ENCODE measurements at places on chromosomes 5 and 9.

DNA sequence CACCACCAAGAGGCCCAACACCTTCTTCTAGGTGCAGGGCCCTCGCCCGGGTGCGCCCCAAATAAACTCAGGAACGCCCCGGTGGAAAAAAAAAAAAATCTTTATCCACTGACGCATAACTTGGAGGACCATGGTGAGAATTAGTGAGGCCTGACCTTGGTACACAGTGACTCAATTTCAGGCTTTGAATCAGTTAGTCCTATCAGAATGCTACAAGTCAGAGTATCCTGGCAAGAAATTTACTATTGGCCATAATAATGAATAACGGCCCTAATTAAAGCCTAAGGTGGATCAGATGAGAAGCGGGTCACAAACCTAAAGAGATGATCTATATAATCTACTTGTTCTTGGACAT lies 914.2 kb upstream of the DMAC1 start:
- DNase-seq = no peak

DNA sequence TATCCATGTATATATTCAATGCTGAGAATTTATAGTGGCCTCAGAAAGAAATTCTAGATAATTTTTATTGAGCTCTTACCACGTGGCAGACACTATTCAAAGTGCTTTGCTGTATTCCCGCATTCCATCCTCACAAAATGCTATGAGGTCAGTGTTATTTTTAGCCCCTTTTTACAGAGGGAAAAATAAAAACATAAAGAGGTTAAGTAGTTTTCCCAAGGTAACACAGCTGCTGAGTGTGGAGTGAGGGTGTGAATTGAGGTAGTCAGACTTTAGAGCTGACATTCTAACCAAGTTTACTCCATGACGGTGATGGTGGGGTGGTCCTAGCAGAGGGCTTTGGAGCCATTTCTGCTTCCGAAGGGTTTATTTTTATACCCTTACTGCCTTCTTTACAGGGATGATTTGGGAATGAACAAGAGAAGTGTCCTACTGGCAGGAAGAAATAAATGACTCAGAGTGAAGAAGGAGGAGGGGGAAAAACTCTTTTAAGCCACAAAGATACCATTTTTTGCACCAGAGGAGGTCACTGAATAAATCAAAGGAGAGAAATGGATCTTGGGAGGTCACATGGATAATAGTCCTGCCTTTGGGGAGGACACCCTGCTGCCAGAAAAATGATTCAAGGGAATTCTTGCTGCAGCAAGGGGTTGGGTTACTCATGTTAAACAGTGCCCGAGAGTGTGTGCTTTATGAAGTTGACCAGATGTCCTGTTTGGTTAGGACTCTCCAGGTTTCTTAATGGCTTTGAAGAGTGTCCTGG lies 76.1 kb downstream of the HMHB1 start:
- DNase-seq = no peak

- no peak for DNase-seq
Measured at GRCh38 chr5:91302958-91303357, 80.2 kb downstream of the ARRDC3 start.

DNA sequence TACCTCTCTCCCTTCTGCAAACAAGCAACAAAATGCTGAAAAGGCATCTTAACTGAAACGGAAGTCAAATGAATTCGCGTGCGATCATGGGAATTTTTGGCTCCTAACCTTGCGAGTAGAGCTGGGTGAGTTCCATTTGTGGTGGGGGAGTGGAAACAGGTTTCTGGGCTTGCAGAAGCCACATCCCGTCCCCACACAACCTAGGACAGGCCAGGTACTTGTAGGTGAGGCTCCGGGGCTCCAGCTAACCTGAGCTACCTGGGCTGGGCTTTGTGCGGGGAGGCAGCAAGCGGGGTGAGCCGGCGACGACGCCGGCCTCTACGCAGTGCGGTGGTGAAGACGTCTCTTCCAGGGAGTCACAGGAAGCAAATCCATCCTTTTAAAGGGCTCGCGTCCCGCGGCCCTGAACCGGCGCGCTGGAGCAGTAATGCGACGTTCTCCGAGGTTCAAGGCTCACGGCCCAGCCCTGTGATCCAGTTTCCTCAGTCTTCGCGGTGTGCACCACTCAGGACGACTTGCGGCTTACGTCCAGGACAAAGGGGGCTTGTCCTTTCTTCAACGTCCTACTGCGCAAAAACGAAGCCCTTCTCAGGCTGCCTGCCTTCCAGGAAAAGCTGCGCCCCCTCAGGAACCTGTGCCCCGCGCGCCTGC lies 567 bp upstream of the SPIN1 start:
- peak; percentile 72 for DNase-seq

DNA sequence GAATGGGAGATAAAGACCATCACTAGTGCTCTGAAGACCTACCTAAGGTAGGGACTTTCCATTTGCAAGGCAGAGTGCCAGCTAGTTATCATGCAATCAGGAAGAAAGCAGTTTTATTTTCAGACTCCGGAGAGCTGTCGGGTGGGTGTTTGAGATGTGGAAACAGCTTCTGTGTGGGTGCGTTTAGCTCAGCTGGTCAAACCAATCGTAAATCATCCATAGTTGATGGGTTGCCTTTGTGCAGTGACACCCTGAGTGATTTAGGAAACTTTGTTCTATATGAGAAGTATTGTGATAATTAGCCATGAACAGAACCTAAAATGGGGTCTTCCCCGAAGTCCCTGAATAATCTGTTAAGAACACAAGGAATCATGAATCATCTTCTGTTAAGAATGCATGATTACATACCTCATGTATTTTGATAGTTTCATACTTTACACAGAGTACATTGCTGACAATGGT lies 284.3 kb downstream of the ARHGAP26 start:
- no peak for DNase-seq

- peak; percentile 32 for DNase-seq
Measured at GRCh38 chr5:55521881-55522280, 12.9 kb downstream of the PLPP1 start.

DNA sequence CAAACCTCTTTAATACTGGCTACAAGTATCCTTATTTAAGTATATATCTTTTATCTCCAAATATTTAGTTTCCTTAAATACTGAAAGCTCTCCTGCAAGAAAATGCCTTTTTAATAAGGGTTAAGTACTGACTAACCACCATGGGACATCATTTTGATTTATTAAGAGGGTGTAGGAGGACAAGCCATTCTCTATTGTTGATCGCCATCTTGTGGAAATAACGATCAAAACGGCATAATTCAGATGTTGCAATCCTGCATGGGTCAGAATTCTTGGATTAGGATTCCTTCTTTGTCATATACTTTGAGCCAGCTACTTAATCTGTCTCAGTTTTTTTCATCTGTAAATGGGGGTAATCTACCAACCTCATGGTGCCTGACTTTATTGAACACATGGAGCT lies 28.7 kb upstream of the C5orf46 start:
- DNase-seq = peak; percentile 38

GRCh38 chr9:34688329-34689115 lies 2.6 kb downstream of the CCL19 start:
- no peak for DNase-seq

DNA sequence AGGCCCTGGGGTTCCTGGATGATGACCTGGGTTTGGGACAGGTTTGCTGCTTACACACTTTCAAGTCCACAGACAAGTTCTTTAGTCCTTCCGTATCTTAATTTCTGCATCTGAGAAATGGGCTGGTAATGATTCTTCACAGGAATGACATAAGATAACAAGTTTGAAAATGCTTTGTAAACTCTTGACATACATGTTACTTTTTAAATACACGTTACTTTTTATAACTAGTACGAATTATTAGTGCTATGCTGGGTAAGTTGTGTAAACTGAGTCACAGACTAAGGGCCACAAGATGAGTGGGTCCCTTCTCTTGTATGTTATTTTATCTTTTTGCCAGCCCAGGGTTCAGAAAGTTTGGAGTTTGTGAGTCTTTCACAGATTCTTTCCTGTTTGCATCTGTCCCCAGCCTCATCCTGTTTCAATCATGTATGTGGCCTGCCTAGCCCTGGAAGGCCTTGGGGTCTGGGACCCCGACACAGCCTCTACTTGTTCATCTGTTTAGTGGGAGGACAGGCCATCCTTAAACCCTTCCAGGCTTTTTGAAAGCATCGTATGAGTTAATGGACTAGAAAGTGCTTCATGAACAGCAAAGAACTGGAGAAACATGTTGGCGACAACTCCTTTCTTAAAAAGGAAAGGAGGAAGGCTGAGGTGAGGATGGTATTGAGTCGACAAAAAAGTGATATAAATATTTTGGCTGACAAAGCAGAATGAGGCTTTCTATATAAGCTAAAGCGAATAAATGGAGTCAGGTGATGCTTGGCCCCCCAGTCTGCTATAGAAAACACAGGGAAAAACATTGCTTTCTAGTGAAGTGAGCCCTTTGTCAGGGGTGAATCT lies 9.3 kb downstream of the ZNF618 start:
- DNase-seq = no peak

DNA sequence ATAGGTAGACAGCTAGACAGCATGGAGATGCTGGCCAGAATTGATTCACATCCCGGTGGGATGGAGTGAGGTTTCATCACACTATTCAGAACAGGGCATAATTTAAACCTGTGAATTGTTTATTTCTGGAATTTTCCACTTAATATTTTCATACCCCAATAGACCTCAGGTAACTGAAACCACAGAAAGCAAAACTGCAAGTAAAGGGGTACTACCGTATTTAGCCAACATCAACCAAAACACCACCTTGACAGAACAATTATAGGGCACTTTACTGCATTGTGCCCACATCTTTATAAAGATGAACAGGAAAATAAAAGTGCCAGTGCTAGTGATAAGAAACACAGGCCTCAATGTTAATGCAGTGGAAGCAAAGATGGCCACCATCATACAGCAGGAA lies 7.5 kb downstream of the SERINC5 start:
- DNase-seq = no peak

- no peak for DNase-seq
Measured at GRCh38 chr5:119011186-119011585, 22.8 kb upstream of the DTWD2 start.

- peak; percentile 18 for DNase-seq
Measured at GRCh38 chr5:75046366-75047142, 5.8 kb downstream of the GCNT4 start.

DNA sequence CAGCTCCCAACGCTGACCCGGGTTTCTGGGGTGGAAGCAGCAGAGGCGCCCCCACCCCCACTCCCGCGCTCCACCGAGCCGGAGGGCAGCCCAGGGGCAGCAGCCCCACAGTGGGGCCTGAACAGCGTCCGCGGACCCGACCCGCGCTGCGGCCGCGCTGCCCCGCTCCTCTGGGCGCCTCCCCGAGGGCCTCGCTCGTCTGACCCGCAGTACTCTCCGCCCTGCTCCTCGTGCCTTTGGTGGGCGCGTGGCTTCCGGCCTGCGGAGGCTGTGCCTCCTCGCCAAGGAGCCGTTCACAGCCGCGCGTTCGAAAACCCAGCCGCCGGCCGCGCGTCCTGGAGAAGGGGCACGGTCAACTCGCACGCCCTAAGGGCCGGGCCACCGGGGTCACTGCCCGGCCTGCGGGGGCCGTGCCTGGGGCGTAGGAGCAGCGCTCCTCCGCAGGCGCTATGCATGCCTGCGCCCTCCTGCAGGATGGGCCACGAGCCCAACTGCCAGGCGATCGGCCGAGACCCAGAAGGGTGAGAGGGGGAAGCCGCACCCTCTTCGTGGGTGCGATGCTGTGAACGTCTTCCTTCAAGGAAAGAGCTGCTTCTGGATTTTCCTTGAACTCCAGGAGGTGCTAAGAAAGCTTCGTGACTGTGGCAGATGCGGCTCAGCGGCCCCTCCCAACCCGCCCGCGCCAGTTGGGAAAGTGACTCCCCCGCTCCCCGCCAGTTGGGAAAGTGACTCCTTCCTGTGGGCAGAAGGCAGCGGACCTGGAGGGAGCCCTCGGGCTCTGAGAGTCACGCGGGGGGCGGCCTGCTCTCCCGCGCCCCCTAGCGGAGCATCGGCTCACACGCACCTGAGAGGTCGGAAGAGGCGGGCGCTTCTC lies 82.7 kb downstream of the HSD17B3 start:
- DNase-seq = peak; percentile 19

GRCh38 chr9:121897140-121897539 lies 196.0 kb downstream of the TTLL11 start:
- DNase-seq = no peak

DNA sequence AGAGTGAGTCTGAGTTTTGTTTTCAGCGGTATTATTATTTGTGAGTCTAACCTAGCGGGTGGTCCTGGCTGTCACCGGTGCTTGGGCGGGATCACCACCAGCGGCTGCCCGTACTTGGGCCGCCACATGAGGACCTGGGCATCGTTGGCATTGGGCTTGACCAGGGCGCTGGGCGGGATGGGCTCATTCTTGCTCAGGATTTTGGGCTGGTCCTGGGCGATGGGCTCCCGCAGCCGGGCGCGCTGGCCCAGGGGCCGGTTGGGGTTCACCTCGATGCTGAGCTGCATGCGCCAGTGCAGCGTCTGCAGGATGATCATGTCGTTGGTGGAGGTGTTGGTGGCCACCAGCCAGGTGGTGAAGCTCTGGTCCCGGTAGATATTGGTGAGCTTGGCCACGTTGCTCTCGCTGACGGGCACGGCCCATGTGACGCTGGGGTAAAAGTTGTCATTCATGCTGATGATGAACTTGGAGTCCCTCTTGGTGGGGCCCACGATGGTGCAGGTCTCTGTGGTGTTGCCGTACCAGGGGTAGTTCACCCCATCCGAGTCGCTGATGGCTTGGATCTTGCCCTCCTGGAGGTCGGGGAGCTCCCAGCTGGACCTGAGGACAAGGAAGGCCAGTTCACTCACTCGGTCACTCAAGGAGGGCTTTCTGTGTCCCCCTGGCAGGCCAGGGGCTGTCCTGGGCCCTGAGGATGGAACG lies 15.4 kb downstream of the FAM78A start:
- no peak for DNase-seq

DNA sequence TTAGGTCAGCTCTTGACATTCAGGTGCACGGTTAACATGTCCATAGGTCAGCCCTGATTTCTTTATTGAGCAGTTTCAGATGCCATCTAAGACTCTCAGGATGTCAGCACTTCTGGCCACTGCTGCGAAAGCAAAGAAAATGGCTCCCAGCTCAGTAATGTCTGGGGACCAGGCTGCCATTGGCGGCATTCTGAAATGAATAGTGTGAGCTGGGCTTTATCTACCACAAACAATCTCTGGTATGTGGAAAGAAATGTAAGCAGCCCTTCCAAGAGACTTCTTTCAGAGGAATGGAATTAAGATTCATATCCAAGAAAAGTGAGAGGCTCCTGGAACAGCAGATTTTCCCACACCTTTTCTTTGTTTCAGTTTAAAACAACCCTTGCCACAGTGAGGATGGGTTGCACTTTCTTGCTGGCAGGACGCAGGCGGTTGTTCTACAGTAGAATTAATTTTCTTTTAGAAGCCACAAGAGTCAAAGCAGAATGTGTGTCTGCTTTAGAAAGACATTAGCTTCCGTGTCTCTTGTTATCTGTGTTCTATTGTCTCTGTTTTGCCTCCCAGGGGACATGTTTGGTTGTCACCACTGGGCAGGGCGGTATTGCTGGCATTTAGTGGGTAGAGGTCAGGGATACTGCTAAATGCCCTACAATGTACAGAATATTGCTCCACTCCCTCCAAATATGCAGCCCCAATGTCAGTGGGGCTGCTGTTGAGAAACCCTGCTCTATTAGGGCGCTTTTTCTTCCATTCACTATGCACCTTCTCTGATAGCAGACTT lies 149.9 kb upstream of the ANKH start:
- peak; percentile 19 for DNase-seq

- no peak for DNase-seq
Measured at GRCh38 chr9:80550181-80550580, 978.4 kb downstream of the TLE4 start.

GRCh38 chr9:73459817-73460216 lies 308.2 kb downstream of the ANXA1 start:
- DNase-seq = no peak

Measured in hepatocyte (in vitro differentiated cells).